DMS79 treated with DMSO at 0.1 percent for 48 hours (cell line): ENCODE measurements at places on chromosomes 13 and 19.

GRCh38 chr19:30669329-30670010 lies 297.3 kb downstream of the ZNF536 start:
- DNase-seq = peak; percentile 50

DNA sequence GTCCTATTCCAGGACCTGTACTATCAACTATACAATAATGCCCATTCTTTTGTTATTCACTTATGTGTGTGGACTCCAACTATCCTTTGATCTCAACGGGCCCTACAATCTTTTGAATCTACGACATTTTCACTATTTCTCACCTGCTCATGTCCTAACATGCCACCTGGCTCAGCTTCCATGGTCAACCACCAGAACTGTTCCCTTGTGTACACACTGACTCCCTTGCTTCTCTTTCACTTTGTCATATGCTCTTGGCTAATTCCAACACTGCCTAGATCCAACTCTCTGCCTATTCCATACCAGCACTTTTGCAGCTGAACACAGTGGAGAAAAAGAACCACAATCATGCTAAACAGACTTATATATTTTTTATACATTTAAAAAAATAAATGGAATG lies 53.1 kb downstream of the MICU2 start:
- DNase-seq = no peak

- peak; percentile 47 for DNase-seq
Observed at GRCh38 chr19:19866611-19867248, 1.0 kb downstream of the ZNF253 start.

GRCh38 chr13:29767006-29767405 lies 83.4 kb downstream of the UBL3 start:
- DNase-seq = no peak

- DNase-seq = no peak
Observed at GRCh38 chr19:49837425-49837824, 13.5 kb upstream of the PTOV1 start.

DNA sequence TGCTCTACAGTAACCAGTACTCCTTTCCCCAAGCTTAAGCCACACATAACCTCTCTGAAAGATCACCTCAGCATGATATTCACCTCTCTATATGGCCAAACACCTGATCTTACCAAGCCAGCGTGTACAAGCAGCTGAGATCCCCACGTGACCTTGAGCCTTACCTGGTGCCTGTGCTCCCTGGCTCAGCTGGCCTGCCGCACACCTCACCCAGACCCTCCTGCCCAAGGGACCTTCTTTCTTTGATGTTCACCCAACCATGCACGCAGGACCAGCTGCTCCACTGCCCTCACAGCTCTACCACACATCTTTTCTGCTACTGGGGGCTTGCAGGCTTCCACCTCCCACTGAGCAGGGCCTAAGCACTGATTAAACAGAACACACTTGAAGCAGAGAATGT lies 9.0 kb downstream of the DHRS12 start:
- DNase-seq = peak; percentile 12

- no peak for DNase-seq
Observed at GRCh38 chr13:74986609-74987008, 495.4 kb downstream of the TBC1D4 start.

- no peak for DNase-seq
Observed at GRCh38 chr19:38657633-38658222, 10.3 kb downstream of the ACTN4 start.

- DNase-seq = no peak
Observed at GRCh38 chr13:35767256-35767976, 290.9 kb upstream of the MAB21L1 start.

GRCh38 chr19:7989071-7989575 lies 16.3 kb downstream of the ELAVL1 start:
- no peak for DNase-seq

GRCh38 chr13:79853251-79853650 lies 372.3 kb downstream of the NDFIP2 start:
- no peak for DNase-seq

- no peak for DNase-seq
Observed at GRCh38 chr19:47470447-47471195, 1.1 kb downstream of the SLC8A2 start.

GRCh38 chr19:19113040-19113626 lies 25.1 kb downstream of the TMEM161A start:
- DNase-seq = no peak

- no peak for DNase-seq
Observed at GRCh38 chr13:65650321-65650720, 1579.8 kb downstream of the PCDH9 start.

- DNase-seq = peak; percentile 20
Observed at GRCh38 chr19:3507371-3508120, 1.4 kb downstream of the FZR1 start.

DNA sequence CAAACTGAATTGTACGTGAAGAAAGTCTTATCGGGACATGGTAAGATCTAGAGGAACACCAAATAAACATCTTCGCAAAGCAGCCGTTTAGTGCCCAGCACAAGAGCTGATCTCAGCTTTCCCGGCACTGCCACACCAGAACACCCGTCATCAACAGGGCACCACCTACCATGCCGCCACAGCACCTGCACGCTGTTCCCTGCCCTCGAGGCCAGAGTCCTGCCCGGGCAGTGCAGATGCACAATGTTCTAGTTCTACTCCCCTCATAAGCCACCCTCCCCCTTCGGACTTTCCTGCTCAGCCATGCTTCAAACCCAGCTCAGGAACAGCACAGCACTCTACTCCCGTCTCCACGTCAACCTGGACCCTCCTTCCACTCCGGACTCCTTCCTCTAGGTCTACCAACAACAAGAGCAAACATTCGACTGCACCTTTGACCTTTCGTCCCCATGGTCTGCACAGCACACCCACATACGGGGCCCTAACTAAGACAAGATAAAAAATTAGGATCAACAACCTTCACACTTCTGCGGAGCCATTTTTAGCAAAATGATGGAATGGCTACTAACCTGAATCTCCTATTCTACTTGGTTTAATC lies 25.1 kb downstream of the TUBGCP3 start:
- DNase-seq = no peak

DNA sequence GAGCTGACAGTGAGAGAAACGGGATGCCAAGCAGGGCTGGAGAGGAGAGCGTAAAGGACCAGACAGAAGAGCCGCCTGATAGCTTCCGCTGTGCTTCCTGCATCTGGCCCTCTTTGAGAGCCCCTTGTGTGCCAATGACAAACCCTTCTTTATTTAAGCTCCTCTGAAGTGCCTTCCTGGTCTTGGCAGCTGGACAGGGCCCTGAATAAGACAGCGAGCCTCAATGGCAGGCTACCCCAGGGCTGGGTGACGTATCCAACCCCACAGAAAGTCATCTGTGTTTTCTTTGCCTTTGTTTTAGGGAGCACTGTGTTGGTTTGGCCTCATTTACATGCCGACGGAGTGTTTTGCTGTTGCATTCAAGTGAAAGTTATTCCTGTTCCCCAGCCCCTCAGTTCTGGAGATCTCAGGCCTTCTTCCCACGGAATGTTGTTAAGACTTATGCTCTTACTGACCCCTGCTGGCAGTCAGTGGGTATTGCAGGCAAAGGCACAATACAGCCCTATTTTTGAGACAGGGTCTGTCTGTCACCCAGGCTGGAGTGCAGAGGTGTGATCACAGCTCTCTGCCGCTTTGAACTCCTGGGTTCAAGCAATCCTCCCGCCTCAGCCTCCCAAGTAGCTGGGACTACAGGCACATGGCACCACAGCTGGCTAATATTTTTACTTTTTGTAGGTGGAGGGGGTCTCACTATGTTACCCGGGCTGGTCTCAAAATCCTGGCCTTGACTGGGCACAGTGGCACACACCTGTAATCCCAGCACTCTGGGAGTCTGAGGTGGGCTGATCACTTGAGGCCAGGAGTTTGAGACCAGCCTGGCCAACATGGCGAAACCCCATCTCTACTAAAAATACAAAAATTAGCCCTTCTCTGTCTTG lies 16.8 kb downstream of the CCL25 start:
- no peak for DNase-seq

GRCh38 chr19:21694171-21694906 lies 73.0 kb downstream of the ZNF100 start:
- no peak for DNase-seq

DNA sequence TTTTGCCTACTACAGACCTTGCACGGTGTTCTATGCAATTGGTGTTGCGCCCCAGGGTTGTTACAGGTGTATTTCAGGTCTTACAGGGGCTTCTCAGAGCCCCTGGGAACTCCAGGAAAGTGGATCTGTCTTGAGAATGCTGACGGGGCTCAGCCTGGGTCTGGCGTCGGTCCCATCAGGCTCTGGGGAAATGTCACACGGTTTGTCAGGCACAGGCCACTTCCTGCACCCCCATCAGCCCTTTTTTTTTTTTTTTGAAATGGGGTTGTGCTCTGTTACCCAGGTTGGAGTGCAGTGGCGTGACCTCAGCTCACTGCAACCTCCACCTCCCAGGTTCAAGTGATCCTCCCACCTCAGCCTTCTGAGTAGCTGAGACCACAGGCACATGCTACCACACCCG lies 13.2 kb downstream of the CLEC4G start:
- no peak for DNase-seq

- no peak for DNase-seq
Observed at GRCh38 chr19:32309711-32310390, 35.6 kb upstream of the ZNF507 start.

DNA sequence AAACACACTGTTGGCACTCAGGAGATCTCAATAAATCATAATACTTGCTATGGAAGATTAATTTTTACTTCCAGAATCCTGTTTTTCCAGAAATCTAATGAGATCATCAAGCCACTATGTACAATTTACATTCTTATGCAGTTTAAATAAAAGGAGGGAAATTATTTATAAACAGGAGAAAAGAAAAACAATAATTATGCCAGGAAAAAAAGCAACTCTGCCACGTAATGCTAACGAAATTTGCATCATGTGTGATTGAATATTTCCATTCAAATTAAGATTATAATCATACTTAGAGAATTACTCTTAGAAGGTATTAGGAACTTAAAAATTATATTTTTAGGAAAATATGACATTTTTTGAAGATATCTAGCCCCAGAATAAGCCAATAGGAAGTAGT lies 13.0 kb downstream of the FAM124A start:
- no peak for DNase-seq

DNA sequence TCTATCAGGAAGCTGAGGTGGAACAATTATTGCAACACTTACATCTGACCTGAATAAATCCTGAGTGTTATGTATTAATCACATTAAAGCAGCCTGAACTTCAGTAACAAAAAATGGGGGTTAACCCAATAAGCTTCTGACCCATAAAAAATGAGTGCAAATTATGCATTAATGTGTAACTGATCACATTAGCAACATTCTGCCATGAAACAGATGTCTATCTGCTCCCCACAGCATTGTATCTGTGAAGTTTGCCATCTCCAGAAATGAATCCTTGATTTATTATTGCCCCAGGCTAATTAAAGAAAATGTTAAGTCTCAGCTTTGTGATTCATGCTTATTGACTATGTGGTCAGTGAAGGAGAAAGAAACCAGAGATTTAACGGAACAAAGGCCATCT lies 304.9 kb downstream of the PCDH20 start:
- no peak for DNase-seq

- no peak for DNase-seq
Observed at GRCh38 chr13:109939180-109939579, 152.8 kb upstream of the IRS2 start.

- DNase-seq = no peak
Observed at GRCh38 chr19:16244091-16244490, 46.4 kb downstream of the AP1M1 start.

DNA sequence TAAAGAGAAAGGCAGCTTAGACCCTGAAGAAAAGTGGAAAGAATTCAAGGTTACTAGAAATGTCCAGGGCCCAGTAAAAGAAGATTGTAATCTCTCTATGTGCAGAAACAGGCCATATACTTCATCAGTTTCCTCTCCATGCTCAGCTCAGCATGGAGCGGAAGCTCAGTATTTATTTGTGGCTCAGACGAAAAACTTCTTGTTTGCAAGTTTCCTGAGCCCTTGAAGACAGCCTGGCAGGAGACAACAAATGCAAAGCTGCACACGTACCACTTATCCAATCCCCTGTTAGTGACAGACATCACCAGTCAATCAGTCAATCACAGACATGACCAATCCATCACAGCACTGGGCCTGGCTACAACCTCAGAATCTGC lies 8.1 kb upstream of the KLF2 start:
- no peak for DNase-seq

DNA sequence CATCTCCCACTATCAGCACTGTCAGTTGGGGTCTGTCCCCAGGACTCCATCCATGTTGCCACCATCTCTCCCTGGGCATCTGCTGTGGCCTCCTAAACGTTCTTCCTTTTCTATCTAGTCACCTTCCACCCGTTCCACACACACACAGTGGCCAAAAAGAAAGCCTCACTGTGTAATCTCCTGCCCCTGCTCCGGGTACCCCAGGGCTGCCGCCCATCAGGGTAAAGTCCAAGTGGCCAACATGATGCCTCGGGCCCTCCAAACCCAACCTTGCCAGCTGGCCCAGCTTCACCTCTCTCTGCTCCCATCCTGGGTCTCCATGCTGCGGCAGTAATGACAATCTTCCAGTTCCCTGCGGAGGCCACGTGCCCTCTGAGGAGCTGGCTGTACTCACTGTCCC lies 29.4 kb upstream of the PEG3 start:
- no peak for DNase-seq

- no peak for DNase-seq
Observed at GRCh38 chr19:8835446-8835845, 3.3 kb downstream of the MBD3L1 start.

DNA sequence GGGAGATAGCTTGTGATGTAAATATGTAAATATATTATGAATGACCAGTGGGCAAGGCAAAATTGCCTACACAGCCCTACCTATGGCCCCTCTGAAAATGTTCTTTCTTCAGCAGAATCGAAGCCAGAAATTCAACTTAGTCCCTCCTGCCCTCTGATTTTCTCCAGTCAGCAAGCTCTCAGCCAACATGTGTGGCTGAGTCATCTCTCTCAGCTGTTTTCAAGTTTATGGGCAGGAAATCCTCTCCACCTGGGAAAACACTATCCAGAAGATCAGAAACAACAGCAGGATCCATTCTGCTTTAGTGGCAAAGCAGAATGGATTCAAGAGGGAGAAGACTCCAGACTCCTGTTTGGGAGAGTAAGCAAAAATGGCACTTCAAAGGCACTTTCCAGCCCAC lies 8.9 kb upstream of the ZNF527 start:
- DNase-seq = no peak

DNA sequence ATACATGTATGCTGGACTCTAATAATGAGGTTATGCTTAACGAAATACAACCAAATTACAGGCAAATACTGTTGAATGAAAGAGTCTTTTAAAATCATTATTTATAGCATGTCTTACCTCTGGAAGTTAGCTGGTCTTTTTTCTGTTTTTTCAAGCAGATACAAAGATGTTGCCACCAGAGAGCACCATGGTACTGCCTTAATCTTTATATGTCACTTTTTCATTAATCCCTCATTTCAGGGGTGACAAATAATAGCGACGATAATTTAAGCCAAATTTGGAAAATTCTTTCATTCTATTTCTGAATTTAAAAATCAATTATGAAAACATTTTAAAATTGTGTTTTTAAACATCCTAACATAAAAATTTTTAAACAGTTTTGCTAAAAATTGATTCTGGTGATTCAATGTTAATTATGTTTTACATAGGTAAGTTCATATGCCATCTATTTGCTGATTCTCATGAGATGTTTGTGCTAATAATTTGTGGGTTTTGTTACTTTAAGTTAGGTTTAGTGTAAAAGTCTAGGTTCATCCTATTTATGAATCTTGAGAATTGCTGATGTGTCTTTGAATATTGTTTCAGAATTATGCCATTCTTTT lies 379.3 kb upstream of the SGCG start:
- DNase-seq = no peak

- no peak for DNase-seq
Observed at GRCh38 chr19:48631225-48631624, 6.0 kb downstream of the DBP start.

GRCh38 chr19:10555610-10555973 lies 10.2 kb downstream of the KRI1 start:
- DNase-seq = no peak

GRCh38 chr13:38264363-38265131 lies 85.1 kb upstream of the UFM1 start:
- peak; percentile 15 for DNase-seq
